Fibroblast of skin of scalp (primary cell): ENCODE measurements at places on chromosomes 2 and 18.

DNA sequence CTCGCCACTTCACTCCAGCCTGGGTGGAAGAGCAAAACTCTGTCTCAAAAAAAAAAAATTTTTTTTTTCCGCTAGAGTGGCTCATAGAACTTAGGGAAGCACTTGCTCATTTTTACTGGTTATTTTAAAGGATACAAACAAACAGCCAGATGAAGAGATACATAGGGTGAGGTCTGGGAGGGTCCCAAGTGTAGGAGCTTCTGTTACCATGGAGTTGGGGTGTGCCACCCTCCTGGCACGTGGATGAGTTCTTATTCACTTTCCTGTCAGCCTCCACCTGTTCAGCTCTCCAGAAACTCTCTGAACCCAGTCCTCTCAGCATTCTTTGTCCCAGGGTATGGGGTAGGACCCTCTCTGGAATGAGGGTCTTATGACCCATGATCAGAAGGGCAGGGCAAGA, 4.9 kb upstream of the MAT2A start:
- no peak for DNase-seq

GRCh38 chr18:45976566-45976965, 9.4 kb upstream of the EPG5 start:
- DNase-seq, result peak; percentile 19

GRCh38 chr2:159795841-159796690, 1.9 kb downstream of the CD302 start:
- peak; percentile 25 for DNase-seq

DNA sequence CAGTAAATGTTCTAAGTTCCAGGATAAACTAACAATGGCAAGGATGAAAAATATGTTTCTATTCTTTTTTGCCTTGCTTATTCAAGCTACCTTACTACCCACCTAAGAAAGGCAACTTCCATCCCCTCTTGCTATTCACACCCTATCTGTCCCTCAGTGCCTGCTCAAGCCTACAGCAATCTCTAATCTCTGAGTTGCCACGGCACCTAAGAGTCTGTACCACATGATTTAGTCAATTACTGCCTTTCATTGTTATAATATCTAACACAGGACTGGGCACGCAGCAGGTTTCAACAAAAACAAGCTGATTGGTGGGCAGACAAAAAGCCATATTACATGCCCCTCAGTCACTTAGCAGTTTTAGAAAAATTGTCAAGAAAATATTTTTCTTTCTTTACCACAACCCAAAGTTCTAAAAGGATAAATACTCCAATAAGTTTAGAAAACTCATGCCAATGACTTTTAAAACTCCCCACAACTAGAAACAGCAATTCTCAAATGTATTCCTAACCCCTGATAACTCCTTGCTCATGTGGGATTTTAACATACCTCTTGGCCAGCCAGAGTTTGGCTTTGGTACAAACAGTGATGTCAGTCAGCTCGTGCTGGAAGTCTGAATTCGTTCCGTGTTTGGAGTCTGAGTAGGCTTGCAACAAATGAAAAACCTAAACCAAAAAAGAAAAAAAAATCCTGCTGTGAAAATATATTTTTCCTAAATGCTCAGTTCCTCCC, 117.3 kb upstream of the ZFP36L2 start:
- DNase-seq, result peak; percentile 94

DNA sequence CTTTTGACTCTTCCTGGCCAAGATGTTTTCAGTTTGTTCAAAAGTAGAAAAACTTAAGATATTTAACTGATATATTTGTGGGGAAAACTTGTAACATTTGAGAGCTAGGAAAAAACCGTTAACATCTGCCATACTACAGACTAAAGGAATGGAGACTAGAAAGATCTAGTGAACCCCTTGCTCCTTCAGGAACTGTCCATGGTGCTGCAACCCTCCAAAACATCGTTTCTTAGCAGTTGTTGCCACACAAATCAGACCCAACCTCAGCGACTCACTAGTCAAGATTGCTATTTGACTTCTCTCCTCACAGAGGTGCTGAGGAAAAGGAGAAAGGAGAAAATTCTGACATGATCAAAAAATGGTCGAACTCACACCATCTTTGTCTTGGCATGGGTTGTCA, 393.8 kb upstream of the LYPD1 start:
- DNase-seq, result peak; percentile 29

DNA sequence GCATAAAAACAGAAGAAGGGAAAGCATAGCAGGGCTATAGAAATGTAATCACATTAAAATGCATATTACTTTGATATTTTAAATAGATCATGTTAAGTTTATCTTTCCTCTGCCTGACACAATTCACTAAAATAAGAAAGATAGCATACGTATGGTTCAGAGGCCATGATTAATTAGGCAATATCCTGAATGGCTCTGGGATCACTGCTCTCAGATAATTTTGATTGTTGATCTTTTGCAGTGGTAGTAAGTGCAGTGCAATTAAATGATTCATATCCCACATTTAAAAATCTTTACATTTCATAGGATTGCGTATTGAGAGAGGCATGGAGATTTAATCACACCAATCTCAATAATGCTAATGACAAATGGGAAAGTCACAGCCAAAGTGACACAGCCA, 1040.7 kb downstream of the SOCS6 start:
- DNase-seq, result no peak

DNA sequence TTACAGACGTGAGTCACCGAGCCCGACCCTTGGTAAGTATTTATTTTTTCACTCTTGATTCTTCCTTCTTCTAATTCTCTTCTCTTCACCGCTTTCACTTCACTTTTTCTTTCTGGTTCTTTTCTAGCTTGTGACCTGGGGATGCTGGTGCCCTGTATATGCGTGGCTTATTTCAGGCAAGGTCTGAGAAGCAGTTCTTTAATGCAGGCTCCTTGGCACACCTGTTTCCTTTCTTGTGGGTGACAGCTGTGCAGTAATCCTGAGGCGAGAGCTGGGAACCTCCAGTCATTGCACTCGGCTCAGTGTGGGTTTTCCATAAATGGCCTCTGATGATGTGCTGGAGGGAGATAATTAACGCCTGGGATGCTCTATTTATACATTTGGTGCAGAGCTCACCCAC, 193.8 kb downstream of the TSN start:
- no peak for DNase-seq

GRCh38 chr18:6444466-6445228, 29.9 kb upstream of the L3MBTL4 start:
- DNase-seq, result peak; percentile 0

DNA sequence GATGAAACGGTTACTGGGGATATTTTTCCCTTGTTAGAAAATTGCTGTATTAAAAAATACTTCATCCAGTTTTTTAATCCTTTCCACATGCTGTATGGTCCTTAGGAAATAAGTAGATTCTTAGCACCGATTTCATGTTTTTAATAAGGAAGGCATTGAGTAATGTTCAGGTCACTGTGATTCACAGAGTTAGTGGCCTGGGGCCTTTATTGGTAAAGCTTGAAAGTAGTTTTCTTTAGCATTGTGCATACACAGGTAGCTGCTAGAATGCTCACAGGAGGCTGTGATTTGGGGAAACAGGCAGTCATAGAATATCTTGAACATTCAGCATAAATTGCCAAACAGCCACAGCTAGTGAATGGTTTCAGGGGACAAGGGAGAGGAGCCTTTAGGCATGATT, 79.8 kb downstream of the XRCC5 start:
- DNase-seq, result peak; percentile 15

- DNase-seq, result no peak
Observed at GRCh38 chr2:209125291-209125690, 298.6 kb upstream of the MAP2 start.

GRCh38 chr2:65870826-65871225, 438.4 kb upstream of the SPRED2 start:
- DNase-seq, result no peak

- peak; percentile 61 for DNase-seq
Observed at GRCh38 chr2:120875431-120875830, 139.8 kb downstream of the GLI2 start.

DNA sequence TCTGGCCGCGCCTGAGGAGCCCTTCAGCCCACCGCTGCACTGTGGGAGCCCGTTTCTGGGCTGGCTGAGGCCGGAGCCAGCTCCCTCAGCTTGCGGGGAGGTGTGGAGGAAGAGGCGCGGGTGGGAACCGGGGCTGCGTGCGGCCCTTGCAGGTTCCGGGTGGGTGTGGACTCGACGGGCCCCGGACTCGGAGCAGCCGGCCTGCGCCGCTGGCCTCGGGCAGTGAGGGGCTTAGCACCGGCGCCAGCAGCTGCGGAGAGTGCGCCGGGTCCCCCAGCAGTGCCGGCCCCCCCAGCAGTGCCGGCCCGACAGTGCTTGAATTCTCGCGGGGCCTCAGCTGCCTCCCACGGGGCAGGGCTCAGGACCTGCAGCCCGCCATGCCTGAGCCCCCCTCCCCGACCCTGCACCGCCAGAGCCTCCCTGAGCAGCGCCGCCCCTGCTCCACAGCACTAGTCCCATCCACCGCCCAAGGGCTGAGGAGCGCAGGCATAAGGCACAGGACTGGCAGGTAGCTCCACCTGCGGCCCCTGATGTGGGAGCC, 534.2 kb downstream of the ZNF804A start:
- no peak for DNase-seq

- no peak for DNase-seq
Observed at GRCh38 chr2:67955748-67956603, 106.8 kb downstream of the C1D start.

- DNase-seq, result peak; percentile 69
Observed at GRCh38 chr2:36413218-36413617, 57.6 kb downstream of the CRIM1 start.

DNA sequence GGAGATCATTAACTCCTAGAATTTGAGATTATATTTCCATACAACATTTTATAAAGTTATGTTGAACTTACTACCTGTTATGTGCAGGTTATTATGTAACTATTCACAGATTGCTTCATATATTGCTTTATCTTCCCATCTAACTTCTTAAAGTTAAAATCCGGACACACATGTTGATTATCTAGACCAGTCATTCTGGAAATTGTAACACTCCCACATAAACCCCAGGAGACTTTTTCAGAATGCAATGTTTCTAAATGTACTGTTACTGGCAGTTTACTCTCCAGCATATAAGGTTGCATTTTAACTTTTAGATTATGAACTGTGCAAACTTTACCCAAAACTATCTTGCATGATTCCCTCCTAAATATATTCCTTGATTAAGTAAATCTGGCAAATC, 70.5 kb upstream of the FAM117B start:
- DNase-seq, result no peak

DNA sequence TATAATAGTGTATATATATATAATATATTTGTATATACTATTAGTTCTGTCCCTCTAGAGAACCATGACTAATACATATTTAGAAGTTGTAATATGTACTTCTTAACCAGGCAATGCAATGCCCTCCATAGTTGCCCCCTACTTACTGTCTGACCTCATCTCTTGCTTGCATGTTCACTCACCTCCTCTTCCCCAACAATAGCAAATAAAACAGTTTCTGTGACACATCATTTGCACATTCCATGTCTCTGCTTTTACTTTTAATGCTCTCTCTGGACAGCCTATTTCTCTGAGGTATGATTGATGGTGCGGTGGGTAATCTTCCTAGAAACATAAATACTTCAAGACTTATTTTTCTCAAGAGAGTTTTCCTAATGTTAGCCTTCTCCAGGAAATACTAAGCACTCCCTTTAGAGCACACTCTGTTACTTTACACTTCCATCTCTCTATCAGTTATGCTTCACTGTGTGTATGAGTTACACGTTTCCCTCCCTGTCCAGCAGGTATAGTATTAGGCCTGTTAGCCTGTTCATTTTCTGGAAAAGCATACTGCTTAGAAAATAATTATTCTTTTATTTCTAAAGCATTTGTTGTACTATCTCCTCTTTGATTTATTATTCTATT, 295.6 kb upstream of the LRATD1 start:
- no peak for DNase-seq

DNA sequence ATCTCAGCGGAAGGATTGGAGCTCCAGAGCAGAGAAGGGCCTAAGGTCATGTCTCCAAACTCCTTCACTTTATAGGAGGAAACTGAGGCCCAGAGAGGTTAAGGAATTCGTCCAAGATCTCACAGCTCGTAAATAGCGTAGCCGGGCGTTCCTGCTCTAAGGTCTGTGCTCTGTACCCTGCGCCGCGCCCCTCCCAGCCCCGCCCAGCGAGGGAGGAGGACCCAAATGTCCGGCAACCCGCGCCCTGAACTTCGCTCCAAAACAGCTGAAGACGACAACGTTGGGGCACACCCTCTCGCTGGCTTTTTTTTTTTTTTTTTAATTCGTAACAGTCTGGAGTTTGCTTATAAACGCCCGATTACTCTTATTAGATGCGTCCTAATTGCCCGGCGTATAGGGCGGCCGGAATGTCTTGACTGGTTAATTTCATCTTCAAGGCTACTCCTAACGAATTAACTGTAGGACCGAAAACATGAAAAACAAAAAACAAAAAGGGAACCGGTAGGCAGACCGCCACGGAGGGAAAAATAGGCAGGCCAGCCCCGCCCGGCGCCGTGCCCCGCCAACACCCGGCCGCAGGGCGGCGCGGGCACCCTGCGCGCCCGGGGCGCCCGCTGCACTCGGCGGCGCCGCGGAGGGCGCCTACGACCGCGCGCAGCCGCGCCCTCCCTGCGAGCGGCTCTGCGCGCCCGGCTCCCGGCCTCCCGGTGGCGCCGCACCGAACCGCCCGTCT, 928 bp upstream of the FOSL2 start:
- peak; percentile 93 for DNase-seq

- no peak for DNase-seq
Observed at GRCh38 chr2:25400169-25400568, 58.4 kb upstream of the DNMT3A start.

DNA sequence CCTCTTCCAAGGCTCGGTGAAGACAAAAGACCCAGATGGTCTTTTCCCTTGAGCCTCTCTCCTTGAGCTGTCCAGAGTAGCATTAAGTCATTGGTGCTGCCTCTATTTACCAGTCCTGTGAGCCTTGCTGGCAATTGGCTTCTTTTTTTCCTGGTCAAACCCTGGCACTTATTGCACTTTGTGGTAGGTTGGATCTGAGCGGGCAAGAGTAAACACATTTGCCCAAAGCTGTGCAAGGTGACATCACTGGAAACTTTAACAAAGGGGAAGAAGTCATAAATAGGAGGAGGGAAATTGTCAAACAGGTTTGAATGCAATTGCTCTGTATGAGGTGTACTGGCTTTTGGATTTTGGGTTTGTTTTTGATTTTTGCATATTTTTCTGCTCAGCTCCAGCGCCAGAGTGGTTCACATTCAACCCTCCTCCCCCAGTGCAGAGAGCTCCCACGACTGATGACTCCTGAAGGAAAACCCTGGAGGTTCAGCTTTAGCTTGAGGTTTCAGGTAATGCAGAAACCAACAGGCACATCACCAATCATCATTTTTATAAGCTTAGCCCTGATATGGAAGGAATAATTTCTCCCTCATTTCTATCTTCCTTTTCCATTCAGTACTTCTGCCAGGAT, 8.3 kb downstream of the KCNE4 start:
- no peak for DNase-seq

- peak; percentile 16 for DNase-seq
Observed at GRCh38 chr2:35081001-35081621, 1274.5 kb upstream of the CRIM1 start.

DNA sequence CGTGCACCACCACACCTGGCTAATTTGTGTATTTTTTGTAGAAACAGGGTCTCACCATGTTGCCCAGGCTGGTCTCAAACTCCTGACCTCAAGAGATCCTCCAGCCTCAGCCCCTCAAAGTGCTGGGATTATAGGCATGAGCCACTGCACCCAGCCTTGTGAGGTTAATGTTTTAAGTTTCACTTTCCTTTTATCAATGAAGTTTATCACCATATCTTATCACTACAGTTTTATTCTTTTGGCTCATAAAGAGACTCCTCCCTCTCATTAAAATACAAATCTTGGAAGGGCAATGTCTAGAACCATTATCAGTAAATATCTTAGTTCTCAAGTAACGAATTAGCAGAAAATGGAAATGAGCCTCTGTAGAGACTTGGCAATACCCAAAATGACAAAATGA, 173.8 kb downstream of the BCL11A start:
- DNase-seq, result no peak
